ENCODE measurements at places on chromosomes 7 and 10.

DNA sequence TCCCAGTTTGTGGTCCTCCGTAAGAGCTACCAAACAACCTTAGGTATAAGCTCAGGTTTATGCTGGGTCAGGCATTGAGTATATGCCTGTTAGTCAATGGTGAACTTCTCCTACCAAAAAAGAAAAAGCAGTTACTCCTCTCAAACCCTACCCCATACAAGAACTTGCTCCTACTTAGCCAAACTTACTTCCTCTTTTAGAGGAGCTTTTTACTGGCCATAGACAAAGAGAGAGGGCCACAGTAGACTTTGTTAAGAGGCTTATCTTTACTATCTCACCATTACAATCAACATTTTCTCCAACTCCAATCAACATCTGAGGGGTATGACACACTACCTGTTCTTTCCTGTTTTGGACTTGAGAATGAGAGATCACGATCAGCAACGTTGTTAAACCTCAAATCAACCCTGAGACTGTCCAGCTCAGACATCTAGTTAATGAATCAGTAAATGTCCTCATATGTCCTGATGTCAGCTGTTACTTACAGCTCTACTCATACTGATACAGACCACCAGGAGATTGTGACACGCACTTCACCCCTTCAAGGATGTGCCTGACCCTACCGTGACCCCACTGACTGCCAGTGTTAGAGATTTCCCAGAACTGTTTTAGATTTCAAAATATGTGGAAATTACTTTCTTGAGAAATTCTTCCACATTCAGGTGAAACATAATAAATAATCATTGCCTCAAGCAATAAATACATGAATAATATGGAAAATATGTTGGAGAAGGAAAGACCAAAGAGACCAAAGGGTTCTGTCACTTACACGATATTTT is 18.4 kb upstream of the CCDC71L start:
- peak; percentile 63 for DNase-seq

GRCh38 chr7:98733036-98733435 is 116.0 kb downstream of the NPTX2 start:
- peak; percentile 70 for DNase-seq

DNA sequence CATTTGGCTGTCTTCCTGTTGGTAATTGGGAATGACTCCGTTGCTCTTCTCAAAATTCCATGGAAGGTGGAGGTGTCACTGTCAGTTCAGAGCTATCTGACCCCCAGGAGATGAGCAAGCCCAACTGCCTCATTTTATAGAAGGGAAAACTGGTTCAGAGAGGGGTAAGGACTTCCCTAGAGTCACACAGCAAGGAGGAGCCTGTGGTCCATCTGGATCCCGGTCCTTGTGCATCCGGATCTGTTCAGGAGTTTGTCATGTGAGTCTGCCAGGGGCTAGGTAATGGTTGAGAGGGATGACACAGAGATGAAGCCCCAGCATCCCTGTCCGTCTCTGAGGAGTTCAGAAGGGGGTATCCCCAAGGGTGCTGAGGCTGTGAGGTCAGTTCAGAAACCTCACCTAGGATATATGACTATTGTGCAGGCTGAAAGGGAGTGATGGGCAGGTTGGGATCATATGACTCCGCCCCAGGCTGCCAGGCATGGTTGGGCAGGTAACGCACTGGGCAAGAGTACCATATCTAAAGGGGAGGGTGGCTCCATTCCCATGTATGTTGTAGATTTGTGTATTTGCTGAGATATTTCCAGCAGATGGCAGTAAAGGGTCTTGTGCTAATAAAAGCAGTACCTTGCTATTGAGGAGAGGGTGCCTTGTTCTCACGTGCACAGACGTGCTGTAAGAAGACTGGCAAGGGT is 16.0 kb upstream of the SLC29A3 start:
- DNase-seq = no peak

DNA sequence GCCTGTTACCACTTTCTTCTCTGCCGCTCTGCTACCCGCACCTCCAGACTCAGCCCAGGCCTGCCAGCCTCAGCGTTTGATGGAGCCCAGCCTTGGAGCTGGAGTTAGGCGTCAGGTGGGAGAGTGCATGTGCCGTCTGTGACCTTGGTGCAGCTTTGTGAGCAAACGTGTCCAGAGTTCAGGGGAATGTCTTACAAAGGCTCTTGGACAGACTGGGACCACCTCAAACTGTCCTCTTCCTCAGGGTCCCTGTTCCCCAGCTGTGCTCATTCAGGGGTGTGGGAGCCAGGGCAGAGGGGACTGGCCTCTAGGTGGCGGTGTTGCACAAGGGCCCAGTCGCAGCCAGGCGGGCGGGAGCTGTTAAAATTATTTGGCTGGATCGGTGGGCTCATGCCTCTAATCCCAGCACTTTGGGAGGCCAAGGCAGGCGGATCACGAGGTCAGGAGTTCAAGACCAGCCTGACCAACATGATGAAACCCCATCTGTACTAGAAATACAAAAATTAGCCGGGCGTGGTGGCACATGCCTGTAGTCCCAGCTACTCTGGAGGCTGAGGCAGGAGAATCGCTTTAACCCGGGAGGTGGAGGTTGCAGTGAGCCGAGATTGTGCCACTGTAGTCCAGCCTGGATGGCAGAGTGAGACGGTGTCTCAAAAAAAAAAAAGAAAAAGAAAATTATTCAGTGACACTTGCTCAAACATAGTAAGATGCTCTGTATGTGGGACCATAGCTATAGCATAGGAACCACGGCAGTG is 89.2 kb downstream of the ADCY1 start:
- DNase-seq = peak; percentile 42

GRCh38 chr10:116056445-116057293 is 216.3 kb downstream of the GFRA1 start:
- no peak for DNase-seq

DNA sequence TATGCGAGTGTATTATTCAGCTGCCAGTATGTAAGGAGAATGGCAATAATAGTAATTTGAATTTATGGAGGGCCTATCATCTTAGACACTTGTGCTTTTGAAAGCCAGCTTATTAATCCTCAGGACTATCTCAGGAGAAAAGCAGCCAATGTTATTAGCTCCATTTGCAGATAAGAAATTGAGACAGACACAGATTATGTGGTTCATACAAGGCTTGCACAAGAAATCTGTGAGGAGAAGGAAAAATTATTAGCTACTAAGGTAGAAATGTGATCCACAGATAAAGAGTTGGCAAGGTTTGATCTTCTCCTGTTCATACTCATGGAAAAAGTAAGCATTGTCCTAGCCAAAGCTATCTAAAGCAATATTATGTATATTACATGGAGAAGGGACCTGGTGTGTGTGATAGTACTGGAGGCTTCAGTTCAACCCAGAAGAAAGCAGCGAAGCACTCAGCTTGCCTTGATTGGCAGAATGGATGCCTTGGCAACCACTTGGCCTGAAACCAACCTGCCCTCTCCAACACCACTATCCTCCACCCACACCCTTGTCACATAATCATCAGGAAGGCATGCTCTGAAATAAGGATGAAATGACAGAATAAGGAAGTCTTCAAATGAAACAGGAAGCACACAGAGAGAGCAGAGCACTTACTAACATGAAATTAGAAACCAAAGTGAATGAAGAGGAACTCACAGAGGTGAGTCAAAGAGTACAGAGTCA is 18.0 kb downstream of the MACC1 start:
- no peak for DNase-seq

- DNase-seq = no peak
Measured at GRCh38 chr10:90769946-90770841, 87.6 kb downstream of the HTR7 start.

- no peak for DNase-seq
Measured at GRCh38 chr10:35434533-35434932, 98.2 kb downstream of the CCNY start.

- no peak for DNase-seq
Measured at GRCh38 chr7:156465186-156465585, 175.4 kb upstream of the RNF32 start.

GRCh38 chr7:27159266-27160144 is 3.0 kb upstream of the HOXA7 start:
- DNase-seq = no peak

DNA sequence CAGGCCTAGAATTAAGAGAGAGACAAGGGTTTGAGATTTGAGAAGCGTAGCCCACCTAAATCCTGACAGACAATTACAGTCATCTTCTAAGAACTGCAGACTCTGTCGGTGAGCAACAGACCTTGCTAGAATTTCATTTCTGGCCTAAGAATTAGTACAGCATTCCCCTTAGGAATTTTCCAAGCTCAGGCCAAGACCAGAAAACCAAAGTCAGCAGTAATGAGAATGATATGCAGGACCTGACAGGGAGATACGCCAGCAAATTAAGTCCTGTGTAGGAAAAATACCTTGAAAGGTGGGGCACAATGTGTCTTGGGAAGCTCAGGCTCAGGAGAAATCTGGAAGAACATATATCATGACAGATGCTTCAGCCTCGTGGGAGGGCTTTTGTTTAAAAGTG is 52.7 kb upstream of the HERPUD2 start:
- no peak for DNase-seq
